ENCODE measurements at places on chromosomes 2 and 18.

- DNase-seq = no peak
Measured at GRCh38 chr2:23541503-23542229, 156.7 kb downstream of the KLHL29 start.

- no peak for DNase-seq
Measured at GRCh38 chr2:135775420-135775819, 33.8 kb downstream of the UBXN4 start.

GRCh38 chr18:36309436-36310391 lies 12.2 kb downstream of the FHOD3 start:
- DNase-seq = no peak

DNA sequence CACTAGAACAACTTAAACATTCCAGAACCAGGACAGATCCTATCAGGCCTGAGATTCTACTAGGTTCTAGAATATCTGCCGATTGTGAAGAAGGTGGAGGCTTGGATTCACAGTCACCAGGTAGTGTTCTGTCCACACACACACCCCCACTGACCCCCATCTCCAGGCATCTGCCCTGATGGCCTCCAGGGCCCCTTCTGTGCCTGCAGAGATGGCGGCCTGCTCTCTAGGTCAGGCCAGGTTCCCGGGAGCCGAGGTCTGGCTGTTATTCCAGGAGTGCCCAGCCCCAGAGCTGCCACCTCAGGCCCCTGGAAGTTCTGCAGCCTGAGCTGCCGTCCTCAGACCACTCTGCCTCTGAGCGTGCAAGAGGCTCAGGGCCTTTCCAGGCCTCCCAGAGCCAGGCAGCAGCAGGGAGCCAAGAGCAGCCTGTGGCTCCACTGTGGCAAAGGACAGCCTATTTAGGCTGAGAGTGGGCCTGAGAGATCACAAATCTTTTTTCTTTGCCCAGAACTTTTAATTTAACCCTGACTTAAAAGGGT lies 96.2 kb upstream of the ASAP2 start:
- no peak for DNase-seq

DNA sequence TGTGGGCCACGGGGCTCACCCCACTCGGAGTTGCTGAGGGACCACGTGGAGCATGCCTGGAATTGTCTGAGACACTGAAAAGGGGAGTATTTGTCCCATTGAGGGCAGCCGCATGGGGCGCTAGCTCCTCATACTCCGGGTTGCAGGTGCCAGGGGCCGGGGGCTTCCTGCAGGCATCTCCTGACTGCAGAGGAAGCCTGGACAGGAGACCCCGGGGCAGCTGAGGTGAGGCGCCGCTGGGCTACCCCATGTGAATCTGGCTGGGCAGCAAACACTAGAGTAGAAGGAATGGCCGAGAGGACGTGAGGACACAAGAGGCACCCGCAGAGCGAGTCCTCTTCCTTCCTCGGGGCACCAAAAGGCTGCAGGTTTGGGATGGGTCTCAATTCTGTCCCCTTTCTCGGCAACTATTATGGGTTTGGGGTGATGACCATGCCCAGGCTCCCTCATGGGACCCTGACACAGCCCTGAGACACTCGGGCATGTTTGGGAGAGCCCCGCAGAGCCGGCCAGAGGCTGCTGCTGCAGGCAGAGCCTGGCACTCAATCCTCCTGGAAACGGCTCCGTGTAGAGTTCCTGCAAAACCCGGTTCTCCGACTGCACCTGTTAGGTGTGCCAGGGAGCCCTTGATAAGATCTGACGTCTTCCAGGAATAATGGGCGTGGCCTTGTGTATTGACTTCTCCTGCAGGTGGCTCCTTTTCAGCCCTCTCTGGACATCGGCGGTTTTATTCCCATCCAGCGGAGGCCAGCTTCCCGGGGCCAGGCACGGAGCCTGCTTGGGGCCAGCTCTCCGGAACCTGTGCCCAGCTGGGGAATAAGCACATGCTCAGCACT lies 77.0 kb downstream of the CTIF start:
- DNase-seq = no peak

GRCh38 chr2:29607038-29607420 lies 314.4 kb downstream of the ALK start:
- no peak for DNase-seq

DNA sequence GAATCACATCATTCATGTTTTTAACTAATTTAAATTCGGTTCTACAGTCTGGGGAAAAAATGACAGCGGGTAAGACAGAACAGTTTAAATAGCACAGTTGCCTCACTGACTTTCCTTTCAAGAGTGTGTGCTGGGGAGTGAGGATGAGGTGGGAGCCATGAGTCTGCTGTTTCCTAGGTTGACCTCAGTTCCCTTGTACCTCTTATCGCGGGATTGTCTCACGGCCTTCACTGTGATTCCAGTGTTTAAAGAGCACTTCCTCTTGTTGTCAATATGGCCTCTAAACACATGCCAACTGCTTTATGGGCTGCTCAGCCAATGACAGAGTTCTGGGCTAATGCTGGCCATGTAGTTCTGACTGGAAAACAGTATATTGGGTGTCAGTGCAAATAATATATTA lies 41.6 kb upstream of the ALMS1 start:
- DNase-seq = no peak

DNA sequence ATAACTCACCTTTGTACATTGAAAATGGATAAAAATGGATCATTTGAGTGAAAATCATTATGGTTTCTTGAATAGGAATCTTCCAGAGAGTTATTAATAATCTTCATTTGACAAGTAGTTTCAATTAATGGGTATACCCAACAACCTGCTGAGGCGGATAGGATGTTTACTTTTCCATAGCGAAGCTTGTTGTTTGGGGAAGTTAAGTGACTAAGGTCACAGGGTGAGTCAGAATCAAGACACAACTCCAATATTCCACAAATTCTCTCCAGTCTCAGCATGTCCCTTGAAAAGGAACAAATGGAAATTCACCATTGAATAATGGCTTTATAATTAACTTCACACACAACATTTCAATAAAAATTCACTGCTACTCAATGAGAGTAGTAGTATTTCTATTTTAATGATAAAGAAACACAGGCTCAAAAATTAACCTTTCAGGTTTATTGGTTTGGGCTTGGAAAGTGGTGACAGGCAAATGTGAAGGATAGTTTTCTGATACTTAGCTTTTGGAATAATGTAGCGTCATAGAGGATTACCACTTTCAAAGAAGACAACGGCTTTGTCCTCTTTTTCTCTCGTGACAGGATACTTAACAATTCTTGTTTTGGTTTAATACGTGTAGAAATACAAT lies 211.3 kb downstream of the GPD2 start:
- DNase-seq = no peak

DNA sequence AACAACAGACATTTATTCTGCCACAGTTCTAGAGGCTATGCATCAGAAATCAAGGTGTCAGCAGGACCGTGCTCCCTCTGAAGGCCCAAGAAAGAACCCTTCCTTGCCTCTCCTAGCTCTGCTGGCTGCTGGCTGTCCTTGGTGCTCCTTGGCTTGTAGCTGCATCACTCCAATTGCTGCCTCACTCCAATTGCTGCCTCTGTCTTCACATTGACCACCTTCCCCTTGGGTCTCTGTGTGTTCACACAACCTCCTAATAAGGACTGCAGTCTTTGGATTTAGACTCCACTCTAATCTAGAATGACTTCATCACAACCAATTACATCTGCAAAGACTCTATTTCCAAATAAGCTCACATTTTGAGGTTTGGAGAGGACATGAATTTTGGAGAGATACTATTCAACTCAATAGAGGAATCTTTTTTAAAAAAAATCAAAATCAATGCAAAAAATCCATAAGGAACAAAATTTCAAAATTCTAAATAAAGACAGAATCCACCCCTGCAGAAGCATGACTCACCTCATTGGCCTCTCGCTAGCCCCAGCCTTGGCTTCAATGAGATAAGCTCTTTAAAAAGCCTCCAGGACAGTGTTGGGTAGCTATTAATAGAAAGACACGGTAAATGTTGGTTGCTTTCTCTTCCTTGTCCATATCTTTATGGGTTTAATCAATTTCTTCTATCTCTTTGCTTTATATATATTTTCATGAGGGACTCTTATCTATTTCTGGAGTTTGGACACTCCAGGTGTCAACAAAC lies 267.6 kb upstream of the MGAT5 start:
- DNase-seq = no peak

GRCh38 chr2:64223055-64223454 lies 78.8 kb upstream of the PELI1 start:
- no peak for DNase-seq

DNA sequence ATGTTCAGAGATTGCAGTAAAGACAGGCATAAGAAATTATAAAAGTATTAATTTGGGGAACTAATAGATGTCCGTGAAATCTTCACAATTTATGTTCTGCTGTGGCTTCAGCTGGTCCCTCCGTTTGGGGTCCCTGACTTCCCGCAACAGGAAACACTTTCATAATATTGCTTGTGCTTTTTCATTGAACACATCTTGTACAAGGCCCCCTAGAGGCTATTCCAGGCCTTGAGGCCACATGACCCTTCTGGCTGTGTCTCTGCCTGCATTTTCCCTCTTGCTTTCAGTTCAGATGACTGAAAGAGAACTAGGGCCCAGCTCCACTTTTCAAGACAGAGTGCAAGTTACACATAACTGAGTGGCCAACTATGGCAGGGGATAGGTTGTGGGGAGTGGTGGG lies 164.1 kb downstream of the TMEM247 start:
- peak; percentile 28 for DNase-seq

- no peak for DNase-seq
Measured at GRCh38 chr2:241148239-241148638, 1.0 kb downstream of the PASK start.

DNA sequence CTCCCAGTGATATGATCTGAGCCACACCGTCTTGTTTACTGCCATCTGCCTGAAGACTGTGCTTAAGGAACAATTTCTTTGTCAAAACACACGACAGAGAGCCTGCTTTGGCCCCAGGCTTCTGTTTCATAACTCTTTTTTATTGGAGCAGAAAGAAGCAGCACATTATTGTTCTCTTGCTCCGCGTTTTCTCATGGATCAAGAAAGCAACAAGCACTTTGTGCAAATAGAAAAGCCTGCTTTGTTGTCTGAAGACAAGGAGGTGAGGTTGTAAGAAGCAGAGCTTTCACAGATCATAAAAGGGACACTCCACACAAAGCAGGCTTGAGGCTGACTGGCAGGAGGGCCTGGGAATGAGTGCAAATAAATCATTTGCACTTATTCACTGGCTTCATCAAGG lies 118.3 kb upstream of the FAM136A start:
- DNase-seq = no peak

DNA sequence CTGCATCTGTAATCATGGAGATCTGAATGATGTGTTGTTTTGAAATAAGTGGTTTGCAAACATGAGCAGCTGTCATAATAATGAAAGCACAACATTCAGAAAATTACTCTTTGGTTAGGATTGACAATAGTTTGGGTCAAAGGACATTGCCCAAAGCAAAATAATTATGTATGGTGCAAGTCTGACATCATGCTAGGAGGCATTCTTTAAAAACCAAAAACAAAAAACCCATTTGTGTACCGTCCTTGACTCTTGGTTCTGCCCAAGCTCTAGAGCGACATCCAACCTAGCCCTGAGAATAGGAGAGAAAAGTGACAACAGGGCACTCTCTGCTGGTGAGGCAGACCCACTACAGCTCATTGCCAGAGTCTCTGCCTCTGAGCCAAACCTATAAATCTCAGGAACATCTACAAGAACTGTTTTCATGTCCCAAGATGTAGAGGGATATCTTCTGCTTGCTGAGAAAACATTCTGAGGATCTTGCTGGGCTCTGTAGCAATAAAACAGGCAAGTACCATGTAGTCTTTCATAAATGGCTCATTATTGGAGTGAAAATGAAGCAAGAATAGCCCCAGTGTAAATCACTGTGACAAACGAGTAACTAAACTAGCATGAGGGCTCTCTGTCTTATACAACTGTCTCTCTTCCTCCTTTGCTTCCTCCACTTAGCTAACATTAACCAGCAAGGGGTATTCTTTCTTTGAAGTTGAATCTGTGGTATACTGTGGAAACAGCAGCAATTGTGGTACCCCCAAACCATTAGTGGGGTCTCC lies 266.8 kb upstream of the CXCR4 start:
- DNase-seq = peak; percentile 61

GRCh38 chr18:49207361-49207760 lies 253.1 kb downstream of the DYM start:
- DNase-seq = no peak

- no peak for DNase-seq
Measured at GRCh38 chr2:18788592-18788991, 199.2 kb upstream of the NT5C1B start.

- peak; percentile 62 for DNase-seq
Measured at GRCh38 chr2:112121682-112122254, 16.4 kb upstream of the FBLN7 start.

DNA sequence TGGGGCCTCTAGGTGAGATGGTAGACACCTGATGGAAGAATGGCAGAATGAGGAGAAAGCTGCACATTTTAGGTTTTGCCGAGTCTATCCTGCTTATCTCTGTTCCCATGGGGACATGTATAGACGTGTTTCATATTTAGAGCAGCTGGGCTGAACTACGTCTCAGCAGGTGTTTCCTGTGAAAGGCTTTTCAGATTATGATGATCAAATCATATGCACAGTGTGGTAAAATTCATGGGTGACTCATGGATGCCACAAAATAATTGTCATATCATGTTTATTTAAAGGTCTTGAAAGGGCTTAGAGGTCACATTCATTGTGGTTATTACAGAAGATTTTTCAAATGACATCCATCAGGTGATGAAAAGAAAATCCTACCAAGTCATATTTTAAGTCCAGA lies 90.5 kb downstream of the ICOS start:
- peak; percentile 55 for DNase-seq

GRCh38 chr2:185833864-185834263 lies 95.3 kb downstream of the FSIP2 start:
- no peak for DNase-seq

DNA sequence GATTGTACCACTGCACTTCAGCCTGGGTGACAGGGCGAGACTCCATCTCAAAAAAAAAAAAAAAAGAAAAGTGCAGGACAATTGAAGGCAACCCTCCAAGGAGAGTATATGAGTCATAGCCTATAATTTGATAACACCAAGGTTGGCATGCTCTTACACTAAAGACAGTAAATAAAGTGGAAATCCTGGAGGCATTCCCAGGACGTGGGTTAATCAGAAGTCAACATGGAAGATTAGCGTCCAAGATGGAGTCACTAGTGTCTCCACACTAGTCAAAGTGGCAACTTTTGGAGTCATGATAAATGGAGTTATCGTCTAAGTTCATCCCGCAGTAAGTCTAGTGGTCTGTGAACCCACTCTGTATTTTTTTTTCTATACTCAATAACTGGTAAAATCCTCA lies 21.2 kb upstream of the UGGT1 start:
- DNase-seq = no peak

- peak; percentile 7 for DNase-seq
Measured at GRCh38 chr2:198325359-198325758, 521.0 kb downstream of the PLCL1 start.

Data from activated CD8-positive, alpha-beta T cell treated with anti-CD3 and anti-CD28 coated beads for 36 hours (primary cell).